ENCODE measurements at places on chromosomes 6 and 20.
A peak's percentile ranks its signal among the peaks of the same experiment; 100 is the strongest.

DNA sequence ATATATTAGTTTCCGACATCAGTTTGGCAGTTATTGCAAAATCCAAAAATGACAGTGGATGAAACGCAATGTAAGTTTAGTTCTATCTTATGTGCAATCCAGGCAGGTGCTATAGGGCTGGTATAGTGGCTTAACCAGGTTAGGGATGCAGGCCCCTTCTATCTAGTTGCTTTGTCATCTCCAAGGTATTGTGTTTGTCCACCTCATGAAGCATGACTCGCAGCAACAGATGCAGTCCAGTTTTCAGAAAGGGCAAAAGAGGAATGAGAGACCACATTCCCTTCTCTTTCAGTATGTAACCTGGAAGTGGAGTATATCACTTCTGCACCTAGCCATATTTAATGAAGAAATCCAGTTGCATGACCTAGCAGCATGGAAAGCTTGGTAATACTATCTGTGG is 59.7 kb downstream of the PKIB start:
- DNase-seq, result no peak

DNA sequence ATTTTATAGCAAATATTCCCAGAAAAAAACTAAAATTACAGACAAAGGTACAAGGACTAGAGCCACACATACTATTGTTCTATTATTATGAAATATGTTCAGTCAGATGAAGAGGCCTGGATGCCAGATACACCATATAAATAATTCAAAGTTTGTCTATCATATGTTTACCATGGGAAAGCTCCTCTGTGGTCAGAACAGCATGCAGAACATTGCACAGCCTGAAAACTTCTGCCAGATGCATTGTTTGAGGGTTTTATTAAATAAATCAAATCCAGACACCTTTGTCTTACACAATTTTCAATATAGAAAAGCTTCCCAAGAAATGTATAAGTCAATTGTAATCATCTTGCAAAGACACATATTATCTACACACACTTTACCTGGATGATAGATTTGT is 35.0 kb upstream of the COL21A1 start:
- DNase-seq, result no peak

DNA sequence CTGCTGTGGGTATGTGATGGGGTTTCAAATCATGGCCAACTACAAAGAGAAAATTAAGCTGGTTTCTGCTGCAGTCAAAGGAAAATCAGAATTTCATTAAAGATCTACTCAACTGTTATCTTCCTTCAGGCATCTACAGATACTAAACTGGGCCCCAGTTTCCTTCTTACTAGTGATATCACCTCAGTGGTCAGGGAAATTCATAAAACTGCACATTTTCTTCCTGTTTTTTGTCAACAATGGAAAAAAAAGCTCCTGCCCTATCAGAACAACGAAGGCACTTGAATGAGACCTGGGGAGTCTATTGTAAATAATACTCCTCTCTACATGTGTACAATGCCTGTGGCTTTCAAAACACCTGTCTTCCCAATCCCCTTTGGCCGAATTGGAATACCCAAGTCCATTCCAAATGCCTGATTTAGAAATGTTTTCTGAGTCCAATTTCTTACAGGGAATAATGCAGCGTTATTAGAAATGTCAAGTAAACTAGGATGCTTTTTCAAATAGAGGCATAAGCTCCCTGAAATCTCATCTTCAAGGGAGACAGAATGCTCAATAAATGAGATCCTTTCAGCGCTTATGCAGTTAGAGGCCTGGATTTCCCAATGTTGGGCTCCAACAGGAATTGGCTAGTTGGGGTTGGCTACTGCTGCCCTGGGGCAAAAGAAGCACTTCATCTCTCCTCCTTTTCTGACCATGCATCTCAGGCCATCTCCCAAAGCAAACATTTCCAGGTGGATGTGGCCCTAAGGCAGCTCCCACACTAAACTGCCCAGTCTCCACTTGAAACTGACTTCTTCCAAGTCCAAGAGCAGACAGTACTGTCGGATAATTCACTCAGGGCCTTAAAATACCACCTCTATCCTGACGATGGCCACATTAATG is 143.3 kb downstream of the NFATC2 start:
- DNase-seq, result no peak

GRCh38 chr6:1825277-1825676 is 215.6 kb downstream of the FOXC1 start:
- no peak for DNase-seq

- DNase-seq, result no peak
Observed at GRCh38 chr20:44461142-44461802, 14.4 kb upstream of the TTPAL start.

GRCh38 chr6:124334359-124334758 is 530.7 kb downstream of the NKAIN2 start:
- no peak for DNase-seq

GRCh38 chr6:93341900-93342613 is 77.3 kb downstream of the EPHA7 start:
- no peak for DNase-seq

DNA sequence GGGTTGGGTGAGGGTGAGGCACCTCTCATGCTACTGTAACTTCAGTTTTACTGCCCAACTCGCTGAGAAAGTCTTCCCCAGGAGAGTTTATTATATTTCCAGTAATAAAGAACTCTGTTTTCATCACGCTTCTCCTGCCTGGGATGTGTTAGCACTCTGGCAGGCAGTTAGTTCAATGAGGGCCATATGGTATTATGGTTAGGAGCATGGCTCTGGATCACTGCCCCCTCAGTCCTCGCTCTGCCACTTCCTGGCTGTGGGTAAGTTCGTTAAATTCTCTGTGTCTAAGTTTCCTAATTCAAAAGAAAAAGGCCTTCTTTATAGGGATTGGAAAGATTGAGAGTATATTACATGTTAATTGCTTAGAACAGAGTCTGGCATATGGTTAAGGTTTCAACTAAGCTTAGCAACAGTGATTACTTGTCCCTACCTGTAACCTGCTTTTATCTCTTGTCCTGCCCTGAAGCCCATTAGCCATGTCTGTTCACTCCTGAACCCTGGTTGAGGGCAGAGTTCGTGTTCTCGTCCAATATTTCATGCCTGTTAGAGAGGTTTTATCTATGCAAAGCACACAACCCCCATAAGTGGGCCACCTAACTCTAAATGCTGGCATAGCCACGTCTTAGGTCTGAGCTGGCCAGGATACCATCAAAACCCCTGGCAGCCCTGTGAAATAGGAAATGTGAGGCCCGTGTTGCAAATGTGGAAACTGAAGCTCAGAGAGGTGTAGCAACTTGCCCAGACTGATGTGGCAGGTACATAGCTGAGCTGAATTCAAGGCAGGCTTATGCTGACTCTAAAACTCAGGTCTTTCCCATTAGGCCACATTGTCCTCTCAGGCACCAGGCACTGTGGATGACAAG is 342.5 kb upstream of the JARID2 start:
- DNase-seq, result no peak

DNA sequence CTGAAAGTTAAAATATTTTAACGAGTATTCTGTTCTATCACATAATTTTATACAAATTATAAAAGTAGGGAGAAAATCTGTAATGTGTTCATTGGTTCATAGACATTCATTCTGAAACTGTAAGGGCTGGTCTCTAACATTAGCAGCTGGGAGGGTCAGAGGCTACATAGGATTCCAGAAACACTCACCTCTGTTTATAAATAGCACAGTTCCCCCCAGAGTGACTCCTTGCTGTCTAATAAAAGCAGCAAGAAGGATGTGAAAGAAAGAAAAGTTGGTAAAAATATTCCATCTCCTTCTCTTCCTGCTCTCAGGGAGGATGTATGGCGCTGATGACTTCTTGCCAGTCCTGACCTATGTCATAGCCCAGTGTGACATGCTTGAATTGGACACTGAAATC is 25.3 kb upstream of the NAA20 start:
- no peak for DNase-seq

DNA sequence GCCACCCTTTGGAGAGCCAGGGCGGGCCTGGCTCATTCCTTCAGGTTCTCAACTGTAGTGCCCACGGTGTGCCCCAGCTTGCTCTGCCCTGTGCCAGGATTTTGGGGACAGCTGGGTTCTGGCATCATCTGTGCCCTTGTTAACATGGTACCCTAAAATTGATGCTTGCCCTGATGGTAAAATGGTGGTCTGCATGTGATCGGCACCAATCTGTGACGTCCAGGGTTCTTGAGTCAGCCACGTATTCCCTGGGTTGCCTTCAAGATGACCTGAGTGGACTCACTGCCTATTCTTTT is 31.2 kb upstream of the APCDD1L start:
- no peak for DNase-seq

DNA sequence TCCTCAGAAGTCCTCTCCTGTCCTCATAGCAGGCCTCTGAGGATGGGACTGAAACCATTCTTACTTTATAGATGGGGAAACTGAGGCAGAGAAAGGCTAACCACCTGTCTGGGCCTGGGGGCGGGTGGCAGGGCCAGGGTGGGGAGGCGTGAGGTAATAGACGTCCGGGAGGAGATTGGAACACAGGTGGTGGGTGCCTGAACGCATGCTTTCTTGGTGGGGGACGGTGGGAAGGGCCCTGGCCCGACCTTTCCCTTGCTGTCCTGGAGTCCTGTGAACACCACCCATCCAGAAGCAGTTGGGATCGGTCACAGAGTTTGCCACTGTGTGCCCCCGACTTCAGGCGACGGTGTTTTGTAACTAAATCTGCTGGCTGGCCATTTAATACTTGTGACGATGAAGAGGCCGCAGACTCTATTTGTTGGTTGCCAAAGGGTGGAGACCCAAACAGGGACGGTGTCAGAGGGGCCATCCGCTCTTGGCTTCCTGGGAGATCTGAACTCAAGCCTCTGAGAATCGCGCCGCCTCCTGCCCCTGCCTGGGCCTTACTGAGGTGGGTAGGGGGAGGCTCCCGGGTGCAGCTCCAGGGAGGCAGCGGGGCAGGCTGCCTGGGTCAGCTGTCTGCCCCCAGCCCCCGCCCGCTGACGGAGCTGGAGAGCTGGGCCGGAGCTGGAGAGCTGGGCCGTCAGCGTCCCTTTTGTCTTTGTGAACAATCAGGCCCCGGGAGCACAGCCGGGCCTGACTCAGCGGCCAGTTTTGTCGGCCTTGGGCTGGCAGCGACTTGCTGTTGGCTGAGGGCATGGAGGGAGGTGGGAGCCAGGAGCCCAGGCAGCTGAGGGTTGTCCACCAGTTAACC is 4.1 kb downstream of the RBM38 start:
- peak; percentile 76 for DNase-seq

DNA sequence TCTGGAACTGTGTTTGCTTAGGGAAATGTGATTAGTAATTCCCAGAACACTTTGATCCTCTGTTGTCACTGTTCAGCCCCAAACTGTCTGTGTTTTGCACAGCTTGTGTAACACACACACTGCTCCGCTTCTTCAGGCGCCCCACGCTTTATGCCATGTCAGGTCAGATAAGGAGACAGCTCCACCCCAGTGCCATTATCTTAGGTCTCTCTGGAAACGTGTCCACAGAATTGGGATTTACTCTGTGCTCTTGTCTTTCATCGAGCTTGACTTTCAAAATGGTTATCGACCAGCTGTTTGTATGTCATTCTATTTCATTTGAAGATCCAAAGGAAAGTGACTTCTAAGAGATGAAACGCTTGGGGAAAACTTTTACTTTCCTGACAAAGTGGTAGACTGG is 106.4 kb upstream of the SSTR4 start:
- no peak for DNase-seq

GRCh38 chr6:19691465-19692167 is 145.6 kb upstream of the ID4 start:
- peak; percentile 41 for DNase-seq

All from left lung (tissue), 14 donors.